ENCODE measurements at places on chromosomes 3 and 15.

DNA sequence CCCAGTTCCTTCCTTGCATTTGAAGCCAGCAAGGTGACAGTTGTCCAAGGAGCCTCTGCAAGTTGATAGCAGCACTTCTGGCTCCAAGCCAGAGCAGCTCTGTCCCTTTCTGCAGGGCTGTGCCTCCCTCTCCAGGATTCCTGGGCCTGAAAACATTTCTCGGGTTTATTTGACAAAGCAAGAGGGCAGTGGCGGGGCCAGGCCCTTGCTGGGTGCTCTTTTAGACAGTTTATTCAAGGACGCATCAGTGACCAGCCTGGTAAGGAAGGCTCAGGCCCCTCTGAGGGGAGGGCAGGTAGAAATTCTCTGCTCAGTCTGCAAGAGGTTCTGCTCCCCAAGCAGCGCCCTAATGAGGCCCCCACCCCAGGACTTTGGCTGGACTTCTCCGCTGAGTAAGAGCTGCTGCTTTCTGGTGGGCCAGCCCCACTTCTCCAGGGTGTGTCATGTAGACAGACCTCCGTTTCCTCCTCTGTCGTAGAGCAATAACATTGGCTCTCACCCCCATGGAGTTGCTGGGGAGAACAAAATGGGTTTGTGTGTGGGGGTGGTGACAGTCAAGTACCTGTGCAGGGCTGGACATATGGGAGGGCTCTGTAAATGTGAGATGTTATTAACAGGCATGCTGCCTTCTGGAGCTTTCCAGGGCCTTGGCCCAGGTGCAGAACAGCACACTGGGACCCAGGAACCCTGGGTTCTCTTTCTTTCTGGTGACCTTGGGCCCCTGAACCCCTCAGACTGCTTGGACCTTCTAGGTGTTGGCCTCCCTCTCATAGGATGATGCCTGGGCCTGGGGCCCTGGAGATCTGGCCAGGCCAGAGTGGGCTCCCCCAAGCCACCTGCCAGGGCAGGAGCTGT is 146.2 kb upstream of the TLE3 start:
- no peak for DNase-seq

- peak; percentile 79 for DNase-seq
Observed at GRCh38 chr3:122857019-122857418, 62.1 kb downstream of the SLC49A4 start.

DNA sequence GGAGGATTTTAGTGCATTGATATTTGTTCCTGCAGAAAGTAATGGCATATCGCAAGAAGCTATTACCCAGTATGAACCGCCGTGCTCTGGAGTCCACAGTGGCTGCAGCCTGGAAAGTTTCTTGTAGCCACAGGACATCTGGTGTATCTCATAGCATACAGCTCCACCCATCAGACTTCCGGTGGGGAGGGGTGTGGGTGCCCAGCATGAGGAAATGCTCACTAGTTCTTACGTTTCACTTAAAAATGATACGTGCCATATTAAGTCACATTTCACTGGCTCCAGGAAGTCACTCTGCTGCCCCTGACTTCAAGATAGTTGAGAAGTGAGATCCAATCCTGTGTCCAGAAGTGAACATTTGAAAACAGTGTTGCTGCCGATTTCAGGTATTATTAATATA is 990.4 kb downstream of the GBE1 start:
- no peak for DNase-seq

DNA sequence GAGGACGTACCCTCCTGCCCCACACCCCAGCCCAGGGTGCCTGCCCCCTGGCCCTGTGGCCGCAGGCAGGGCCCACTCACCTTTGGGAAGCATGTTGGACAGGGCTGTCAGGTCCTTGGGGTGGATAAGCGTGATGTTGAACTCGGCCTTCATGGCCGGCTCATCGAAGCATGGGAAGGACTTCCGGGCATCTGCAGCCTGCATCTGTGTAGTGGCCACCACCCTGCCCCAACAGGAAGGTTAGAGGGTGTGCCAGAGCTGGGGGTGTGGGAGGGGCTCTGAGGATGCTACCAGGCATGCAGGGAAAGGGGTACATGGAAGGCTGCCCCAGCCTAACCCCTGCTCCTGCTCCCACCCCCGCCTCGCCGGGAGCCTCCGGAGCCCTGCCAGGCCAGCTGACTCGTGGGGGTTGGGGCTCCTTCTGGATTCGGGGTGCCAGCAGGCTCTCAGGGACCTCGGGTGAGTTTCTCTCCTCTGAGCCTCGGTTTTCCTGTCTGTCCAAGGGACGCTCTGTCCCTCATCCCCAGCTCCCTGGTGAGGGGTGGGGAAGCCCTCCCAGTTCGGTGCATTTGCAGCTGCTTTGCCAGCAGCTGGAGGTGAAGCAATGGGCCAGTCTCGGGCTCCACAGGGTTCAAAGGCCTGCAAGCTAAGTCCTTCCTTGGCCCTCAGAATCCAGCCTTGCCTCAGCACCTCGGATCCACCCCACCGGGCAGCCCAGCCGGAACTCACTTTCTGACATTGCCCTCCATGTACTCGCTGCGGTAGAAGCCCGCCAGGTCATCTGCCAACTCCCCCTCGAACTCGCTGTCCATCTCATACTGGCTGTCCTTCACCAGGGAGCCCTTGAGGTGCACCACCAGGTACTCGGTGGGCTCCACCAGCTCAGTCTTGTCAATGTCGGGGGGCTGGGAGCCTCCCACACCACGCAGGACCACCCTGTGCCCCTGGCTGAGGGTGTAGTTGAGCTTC is 9.1 kb downstream of the ANPEP start:
- DNase-seq = no peak

DNA sequence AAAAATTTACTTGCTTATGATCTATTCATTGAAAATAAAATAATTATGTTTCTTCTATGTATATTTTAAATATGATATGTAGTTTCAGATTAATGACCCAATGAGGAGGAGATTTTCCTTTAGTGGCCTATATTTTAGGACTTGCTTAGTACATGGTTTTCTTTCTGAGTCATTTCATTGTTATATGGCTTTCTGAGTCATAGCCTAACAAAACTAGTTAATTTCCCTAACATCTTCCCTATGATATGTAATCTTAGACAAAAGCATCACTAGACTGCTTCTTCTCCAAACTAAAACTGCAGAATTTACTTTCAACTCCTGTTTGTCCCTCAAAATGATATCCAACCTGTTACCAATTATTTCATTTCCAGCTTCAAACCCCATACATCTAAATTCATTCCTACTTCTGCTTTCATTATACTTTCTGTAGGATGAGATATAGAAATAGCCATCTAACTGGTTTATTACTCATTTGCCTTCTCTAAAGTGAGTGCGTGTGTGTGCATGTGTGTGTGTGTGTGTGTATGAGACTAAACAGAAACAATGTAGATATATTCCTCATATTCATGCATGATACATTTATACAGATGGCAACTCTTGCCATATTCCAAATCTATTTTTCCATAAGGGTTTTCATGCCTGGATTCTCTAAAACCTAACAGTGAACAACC is 915.0 kb upstream of the GBE1 start:
- no peak for DNase-seq

DNA sequence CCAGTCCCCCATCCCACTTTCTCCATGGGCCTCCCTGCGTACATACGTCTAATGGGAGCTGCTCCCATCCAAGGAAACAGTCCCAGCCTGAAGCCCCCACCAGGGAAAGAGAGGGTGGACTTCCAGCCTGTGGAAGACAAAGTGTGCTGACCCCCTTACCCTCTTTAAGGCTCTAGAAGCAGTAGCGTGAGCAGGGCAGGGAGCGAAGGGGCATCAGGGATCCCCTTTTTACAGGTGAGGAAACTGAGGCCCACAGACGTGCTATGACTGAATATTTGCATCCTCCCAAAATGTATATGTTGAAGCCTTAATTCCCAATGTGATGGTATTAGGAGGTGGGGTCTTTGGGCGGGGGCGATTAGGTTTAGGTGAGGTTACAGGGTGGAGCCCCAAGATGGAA is 83.4 kb downstream of the TOP2B start:
- DNase-seq = no peak

DNA sequence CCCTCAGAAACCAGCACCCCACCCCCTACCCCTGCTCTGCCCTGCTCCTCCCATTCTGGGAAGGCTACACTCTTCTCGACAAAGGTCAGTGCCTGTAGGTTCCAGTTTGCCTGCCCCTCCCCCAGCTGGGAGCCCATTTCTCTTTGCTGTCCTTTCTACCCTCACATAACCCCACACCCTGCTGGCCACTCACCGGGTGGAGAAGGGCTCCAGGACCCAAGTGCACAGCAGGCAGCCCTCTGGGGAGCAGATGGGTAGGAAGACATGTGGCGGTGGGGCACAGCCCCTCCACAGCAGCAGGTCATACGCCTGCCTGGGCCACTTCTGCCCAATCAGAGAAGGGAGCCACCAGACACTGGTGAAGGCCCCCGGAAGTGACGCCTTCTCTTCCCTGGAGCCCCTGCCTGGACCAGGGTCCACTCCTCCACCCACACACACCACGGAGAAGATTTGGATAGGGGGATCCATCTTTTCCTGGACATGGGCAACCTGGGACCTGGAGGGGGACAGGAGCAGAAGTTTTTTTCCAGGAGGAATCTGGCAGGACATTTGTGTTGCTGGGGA is at the start of gene THPO:
THPO (minus strand) TSS at position 326 of the 564 bp plus-strand sequence. CDS start 1,948 bp downstream, outside the sequence.
- no peak for DNase-seq

GRCh38 chr3:183944775-183945174 is 60.1 kb upstream of the PARL start:
- no peak for DNase-seq

DNA sequence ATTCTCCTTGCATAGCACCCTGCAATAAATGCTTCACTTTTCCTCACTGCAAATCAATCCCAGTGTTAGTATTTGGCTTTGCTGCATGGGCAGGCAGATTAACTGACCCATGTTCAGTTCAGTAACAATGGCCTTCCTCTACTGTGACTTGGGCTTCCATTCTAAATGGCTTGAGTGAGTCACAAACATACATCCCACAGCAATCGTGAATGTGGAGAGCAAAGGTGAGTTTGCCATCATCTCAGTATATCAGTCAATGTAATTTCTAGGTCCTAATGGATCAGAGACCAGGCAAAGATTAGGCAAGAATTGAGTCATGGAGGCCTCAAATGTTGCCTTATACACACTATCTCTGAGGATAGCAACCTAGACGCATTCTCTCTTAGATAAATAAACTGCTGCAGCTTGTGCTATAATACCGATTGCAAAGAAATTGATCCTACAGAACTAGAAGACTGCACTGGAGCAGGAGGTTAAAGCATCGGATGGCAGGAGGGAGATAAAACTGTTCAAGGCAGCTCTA is 8.3 kb upstream of the ATP8B4 start:
- peak; percentile 85 for DNase-seq

- DNase-seq = peak; percentile 75
Observed at GRCh38 chr3:197417441-197417840, 119.0 kb upstream of the DLG1 start.

DNA sequence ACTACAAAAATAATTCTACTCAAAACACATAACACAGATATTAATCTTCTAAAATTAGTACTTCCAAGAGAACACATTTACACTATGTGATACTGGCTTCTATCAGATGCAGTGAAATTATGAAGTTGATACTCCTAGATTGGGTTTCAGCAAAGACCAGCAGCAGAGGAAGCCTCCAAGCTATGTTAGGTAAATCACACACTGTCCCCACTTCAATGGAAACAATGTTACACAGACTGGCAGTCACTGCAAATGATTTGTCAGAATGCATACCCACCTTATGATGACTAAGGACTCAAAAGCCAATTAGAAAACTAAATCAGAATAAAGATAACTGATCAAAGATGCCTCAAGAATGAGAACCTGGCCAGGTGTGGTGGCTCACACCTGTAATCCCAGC is 90.1 kb upstream of the MYO5C start:
- no peak for DNase-seq

- DNase-seq = peak; percentile 18
Observed at GRCh38 chr3:58963928-58964503, 85.8 kb downstream of the CFAP20DC start.

GRCh38 chr15:71743861-71744382 is 66.4 kb upstream of the NR2E3 start:
- DNase-seq = peak; percentile 60

DNA sequence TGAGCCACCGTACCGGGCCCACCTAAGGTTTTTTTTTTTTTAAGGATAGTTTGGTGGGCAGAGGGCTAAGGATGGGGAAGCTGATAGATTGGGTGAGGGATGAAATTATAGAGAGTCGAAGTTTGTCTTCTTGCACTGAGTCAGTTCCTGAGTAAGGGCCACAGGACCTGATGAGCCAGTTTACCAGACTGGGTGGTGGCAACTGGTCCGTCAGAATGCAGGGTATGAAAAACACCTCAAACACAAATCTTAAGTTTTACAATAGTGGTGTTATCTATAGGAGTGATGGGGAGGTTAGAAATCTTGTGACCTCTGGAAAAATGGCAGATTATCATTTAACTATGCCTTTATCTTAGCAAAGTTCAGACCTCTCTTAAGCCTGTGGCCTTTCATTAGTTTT is 2.8 kb downstream of the ZNF860 start:
- no peak for DNase-seq

GRCh38 chr3:185063431-185063830 is 89.4 kb downstream of the C3orf70 start:
- DNase-seq = no peak

GRCh38 chr15:90047956-90048575 is 46.9 kb downstream of the ZNF710 start:
- no peak for DNase-seq

DNA sequence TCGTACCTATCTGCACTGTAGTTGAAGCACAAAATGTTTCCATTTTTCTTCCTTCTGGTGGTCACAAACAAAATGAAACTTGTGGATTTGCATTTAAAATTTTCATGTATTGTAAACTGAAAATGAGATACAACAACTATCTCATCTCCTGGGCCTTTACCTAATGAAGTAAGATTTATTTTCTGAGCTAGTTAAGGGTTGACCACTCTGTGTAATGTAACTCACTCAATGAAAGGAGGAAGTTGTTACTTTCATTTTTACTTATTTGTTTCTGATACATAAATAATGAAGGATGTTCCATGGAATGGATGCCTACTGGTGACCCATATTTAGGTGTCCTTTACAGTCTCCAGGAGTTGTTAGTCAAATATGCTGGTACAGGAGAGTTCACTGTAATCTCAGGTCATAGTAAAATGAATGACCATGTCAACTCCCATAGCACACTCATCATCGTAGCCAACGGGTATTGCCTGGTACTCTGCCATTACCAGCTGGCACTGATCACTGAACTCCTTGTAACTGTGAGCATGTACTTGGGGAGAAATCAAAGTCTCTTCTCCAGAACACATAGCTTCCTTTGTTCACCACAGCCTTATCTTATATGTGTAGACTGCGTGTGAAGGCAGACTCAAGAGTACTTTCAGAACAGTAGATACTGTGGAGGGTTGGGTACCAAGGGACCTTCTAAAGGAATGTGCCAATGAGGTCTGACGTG is 474.2 kb upstream of the ROBO2 start:
- DNase-seq = no peak

GRCh38 chr3:45968149-45968548 is 24.9 kb downstream of the CXCR6 start:
- no peak for DNase-seq

- no peak for DNase-seq
Observed at GRCh38 chr15:32881528-32881927, 163.7 kb downstream of the GREM1 start.
